KBM-7 (cell line): ENCODE measurements at places on chromosomes 16 and 17.
A peak's percentile ranks its signal among the peaks of the same experiment; 100 is the strongest.

- no peak for DNase-seq
Measured at GRCh38 chr16:67951485-67951884, 7.6 kb upstream of the LCAT start.

DNA sequence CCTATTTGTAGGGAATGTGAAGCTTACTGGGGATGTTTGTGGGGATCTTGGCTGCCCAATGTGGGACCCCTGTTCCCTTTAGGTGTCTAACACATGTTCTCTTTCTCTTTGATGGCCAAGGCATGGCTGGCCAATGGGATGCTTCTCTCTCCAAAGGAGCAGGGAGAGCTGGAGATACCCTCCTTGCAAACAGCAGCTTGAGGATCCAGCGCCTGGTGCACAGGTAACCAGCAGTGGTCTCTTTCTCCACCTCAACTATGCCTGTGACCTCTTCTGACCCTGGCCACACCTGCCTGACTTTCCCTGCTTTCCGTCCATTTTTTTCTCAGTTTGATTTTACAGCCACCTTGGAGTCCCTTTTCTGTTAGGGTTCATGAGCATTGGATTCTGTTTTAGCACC, 16.8 kb upstream of the NKD1 start:
- no peak for DNase-seq

GRCh38 chr17:5819396-5819795, 235.1 kb upstream of the NLRP1 start:
- DNase-seq, result no peak

- DNase-seq, result peak; percentile 28
Measured at GRCh38 chr17:48444516-48445247, 14.7 kb upstream of the SKAP1 start.

- DNase-seq, result peak; percentile 65
Measured at GRCh38 chr17:50056217-50056960, 479 bp downstream of the ITGA3 start.

DNA sequence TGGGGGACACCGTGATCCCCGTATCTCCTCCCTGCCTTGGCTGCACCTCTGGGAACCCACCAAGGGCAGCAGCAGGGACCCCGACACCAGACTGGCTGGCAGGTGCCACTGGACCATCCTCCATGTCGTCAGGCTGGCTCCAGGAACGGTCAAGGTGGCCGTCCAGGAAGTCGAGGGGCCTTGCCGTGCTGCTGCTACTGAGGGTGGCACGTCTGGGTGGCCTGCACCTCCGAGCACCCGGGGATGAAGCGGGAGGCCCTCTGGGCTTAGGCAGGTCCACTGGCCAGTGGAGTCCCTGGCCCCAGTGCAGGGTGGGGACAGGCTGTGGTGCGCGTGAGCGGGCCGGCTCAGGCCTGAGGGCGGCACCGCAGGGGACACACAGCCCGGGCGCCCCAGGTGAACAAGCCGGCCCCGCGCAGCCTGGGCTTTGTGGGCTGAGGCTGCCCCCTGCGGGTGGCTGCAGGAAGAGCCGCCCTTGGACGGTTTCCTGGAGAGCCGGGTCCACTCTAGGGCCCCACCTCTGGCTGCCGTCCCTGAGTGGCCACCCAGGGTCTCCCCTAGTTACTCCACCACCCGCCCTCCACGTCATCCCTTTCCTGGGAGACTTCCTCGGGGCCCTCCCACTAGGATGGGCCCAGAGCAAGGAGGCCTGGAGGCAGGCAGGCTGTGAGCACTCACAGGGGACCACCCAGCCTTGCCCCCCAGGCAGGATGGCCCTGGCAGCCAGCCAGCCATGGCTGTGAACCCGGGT, 42.8 kb upstream of the ZC3H18 start:
- DNase-seq, result peak; percentile 58
